ENCODE measurements at places on chromosomes 2 and 18. TPM values are rescaled to one million over a fixed set of nuclear protein-coding genes. Genes with fewer than 3 reads are reported as not detected.

Gene GPAT2
- 0.63 TPM for total RNA-seq

Gene SMYD5
- total RNA-seq: 22.1 TPM

Gene GPBAR1
- not detected for total RNA-seq

Gene B3GNT7
- total RNA-seq: 0.28 TPM

Gene SLC9A4
- not detected for total RNA-seq

Data from airway epithelial cell (primary cell).